ENCODE measurements at places on chromosomes 2 and 18.

GRCh38 chr18:76619621-76620315, 124.7 kb upstream of the ZNF516 start:
- DNase-seq, result no peak

- peak; percentile 36 for DNase-seq
Measured at GRCh38 chr2:46535360-46535759, 56.0 kb downstream of the TMEM247 start.

- no peak for DNase-seq
Measured at GRCh38 chr2:99984799-99985515, 157.4 kb downstream of the AFF3 start.

DNA sequence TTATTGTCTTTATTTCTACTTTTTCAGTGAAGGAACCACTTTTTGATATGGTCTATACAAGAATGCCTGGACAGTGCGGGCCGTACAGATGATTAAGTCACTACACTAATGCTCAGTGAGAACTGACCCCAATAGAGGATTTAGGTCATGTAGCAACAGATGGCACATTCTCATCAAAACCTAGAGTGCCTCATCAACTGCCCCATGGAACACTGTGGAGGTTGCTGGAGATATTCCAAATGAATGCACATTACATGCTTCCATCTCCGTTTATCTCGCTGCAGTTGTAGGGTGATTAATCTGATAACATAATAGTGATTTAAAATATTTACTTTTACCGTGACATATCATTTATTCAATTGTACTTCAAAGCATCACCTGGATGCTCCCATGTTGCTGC, 41.8 kb upstream of the COPS8 start:
- DNase-seq, result no peak

DNA sequence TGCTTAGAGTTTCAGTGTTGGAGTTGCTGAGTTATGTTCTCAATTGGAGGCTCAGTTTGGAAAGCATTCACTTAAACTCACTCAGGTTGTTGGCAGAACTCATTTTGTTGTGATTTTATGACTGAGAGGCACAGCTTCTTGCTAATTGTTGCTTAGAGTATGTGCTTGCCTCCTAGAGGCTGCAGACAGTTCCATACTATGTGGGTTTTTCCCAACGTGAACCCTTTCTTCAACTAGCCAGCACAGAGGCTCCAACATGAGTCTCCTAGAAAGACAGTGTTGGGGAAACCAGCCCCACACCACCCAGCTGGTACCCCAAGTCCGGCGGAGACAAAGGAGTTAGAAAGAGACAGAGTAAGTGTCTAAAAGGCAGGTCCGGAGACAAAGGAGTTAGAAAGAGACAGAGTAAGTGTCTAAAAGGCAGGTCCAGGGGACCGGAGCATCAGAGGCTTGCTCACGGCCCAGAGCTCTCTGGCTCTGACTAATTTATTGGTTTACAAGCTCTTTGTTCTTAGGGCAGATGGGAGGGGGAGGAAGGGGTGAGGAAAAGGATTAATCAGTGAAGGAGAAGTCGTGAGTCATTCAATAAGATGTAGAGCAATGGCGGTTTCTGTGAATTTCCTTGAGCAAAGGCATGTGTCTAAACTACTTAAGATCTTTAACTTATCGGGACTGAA, 999.7 kb upstream of the LRRTM1 start:
- no peak for DNase-seq

GRCh38 chr2:219273937-219274336, 5.2 kb upstream of the DNAJB2 start:
- DNase-seq, result no peak

GRCh38 chr18:13422541-13423147, 204.1 kb downstream of the LDLRAD4 start:
- DNase-seq, result no peak

- no peak for DNase-seq
Measured at GRCh38 chr18:54825601-54826344, 2.5 kb upstream of the RAB27B start.

- no peak for DNase-seq
Measured at GRCh38 chr2:238383743-238384380, 42.9 kb upstream of the ASB1 start.

GRCh38 chr18:23311351-23312121, 141.6 kb upstream of the RIOK3 start:
- no peak for DNase-seq

DNA sequence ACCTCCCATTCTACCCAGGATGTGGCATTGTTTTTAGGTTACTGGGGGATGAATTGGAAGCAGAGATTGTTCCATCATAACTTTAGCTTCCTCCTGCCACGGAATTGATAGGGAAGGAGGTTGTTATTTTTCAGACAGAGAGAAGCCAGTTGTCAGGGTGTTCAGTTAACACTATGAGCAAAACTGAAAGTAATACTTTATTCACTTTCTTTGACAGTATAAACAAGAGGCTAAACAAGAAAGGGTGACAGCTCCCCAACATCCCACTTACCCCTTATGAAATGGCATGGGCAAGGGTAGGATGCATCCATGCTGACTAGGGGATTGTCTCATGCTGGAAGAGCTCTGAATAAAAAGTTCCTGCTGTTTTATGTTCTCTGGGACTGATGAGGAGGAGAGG, 36.4 kb upstream of the GAREM1 start:
- no peak for DNase-seq

DNA sequence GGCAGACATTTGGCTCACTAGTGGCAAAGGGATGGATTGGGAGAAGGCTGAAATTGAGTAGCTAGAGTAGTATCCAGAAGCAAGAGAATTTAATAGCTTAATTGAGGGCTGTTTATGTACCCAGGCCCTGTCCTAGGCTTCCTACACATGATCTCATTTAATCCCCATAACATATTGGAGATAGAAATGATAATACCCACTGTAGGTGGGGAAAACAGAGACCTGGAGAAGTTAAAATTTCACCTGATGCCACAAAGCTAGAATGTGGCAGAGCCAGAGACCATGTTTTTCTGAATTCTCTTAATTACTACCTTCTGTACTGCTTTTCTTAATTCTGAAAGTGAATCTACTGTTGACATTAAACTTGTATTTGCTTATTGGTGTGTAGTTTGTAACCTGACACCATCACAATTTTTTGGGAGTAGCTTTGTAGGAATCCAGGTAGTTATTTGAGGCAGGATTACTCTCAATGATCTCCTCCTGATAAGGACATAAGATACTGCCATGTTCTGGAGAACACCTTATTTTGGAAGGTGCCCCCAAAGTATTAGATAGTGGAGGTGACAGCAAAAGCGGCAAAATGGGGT, 42.2 kb downstream of the RAB10 start:
- no peak for DNase-seq

- DNase-seq, result no peak
Measured at GRCh38 chr18:10304853-10305252, 149.6 kb upstream of the APCDD1 start.

DNA sequence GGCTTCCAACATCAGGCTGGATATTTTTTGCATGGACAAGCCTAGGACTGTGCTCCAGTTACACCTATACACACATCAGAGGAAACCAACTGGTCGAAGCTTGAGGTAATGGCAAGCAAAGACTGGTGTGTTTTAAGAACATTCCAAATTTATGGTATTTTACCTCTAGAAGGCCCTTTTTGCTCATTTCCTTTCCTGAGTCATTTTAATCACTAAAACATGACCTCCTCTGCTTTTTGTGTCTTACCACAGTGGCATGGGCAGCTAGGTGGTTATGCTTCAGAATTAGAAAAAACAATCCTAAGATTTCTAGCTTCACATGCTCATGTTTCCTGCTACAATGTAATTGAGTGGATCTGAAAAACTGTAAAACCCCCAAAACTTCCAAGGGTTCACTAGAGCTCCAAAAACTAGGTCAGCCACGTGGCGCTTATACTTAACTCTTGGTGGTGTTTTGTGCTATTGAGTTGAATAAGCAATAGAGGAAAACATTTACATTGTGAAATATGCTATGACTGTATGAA, 30.6 kb upstream of the CHRNA1 start:
- DNase-seq, result no peak

- DNase-seq, result no peak
Measured at GRCh38 chr2:214801068-214801467, 8.4 kb downstream of the BARD1 start.

- no peak for DNase-seq
Measured at GRCh38 chr2:187718092-187718491, 163.9 kb upstream of the TFPI start.

DNA sequence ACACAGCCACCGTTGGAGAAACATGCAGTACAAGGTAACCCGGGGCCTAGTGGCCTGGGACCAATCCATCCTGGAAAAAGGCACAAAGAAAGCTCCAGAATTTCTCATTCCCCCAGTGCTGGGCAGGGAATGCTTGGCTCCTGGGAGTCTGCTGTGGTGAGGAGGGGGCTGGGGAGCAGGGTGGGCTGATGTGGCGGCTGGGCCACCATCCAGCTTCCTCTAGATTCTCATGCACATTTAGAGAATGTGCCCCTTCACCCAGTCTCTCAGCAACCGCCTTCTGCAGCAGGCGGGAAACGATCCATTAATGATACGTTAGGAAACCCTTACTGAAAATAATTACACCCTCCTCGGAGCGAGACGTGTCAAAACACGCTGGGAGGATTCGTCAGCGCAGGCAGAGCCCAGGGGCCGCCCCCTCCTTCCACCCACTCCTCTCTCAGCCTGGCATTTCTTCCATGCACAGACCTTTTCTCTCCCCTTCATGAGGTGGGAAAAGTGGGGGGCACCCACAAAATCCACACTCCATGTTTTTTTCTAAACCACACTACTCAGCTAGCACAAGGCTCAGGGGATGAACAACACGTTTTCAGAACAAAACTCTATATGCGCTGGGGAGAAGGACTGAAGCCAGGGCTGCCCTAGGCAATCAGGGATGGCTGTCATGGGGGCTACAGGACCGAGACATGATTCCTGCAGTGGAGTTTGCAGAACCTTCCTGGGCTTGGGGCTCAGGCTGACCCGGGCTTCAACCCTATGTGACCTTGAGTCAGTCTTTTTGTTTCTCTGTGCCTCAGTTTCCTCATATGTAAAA, 56.1 kb upstream of the SMAD7 start:
- no peak for DNase-seq

DNA sequence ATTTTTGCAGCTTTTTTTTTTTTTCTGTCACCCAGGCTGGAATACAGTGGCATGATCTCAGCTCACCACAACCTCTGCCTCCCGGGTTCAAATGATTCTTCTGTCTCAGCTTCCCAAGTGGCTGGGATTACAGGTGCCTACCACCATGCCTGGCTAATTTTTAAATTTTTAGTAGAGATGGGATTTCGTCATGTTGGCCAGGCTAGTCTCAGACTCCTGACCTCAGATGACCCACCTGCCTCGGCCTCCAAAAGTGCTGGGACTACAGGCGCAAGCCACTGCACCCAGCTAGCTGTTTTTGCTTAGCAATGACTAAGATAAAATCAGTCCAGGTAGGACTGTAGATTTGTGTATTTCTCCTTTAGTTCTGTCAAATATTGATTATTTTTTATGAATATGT, 403.7 kb downstream of the PID1 start:
- DNase-seq, result no peak

GRCh38 chr18:45690975-45691815, 32.8 kb upstream of the SLC14A1 start:
- peak; percentile 70 for DNase-seq

DNA sequence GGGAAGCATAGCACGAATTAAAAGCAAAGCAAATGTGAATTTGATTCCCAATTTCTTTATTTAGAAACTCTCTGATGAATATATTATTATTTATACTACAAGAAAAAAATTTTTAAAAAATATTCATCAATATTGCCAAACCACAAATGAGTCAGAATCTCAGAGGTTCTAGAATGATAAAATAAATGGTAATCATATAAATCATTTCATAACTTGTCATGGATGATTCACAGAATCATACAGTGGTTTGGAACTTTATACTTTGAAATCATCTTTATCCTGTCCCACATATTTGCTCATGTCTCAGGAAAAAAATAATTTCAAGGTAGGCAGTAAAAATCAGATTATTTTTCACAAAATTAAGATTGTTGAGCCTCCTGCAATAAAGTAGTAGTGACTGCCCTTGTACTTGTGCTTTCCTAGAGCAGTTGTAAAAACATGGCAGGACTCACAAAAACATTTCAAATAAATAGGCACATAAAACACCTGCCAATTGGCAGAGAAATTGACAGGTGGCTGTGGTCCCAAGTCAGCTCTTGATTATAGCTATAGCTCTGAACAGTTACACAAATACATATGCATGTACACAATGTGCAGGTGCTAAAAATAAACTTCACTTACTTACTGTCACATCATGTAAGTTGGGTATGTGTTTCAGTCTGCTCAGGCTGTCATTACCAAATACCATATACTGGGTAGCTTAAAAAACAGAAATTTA, 273.9 kb upstream of the SESTD1 start:
- DNase-seq, result no peak

- no peak for DNase-seq
Measured at GRCh38 chr18:43627848-43628530, 350.7 kb upstream of the SYT4 start.

GRCh38 chr18:26546875-26547645, 1.3 kb downstream of the KCTD1 start:
- no peak for DNase-seq

Measured in stimulated activated CD4-positive, alpha-beta T cell treated with anti-CD3 and anti-CD28 coated beads, TNF-alpha, amount 100 ng/mL, for 24 hours (primary cell).